Body of pancreas (tissue), 4 donors: ENCODE measurements at places on chromosomes 2 and 18. TPM values are rescaled to one million over a fixed set of nuclear protein-coding genes. Genes with fewer than 3 reads are reported as not detected.

DNA sequence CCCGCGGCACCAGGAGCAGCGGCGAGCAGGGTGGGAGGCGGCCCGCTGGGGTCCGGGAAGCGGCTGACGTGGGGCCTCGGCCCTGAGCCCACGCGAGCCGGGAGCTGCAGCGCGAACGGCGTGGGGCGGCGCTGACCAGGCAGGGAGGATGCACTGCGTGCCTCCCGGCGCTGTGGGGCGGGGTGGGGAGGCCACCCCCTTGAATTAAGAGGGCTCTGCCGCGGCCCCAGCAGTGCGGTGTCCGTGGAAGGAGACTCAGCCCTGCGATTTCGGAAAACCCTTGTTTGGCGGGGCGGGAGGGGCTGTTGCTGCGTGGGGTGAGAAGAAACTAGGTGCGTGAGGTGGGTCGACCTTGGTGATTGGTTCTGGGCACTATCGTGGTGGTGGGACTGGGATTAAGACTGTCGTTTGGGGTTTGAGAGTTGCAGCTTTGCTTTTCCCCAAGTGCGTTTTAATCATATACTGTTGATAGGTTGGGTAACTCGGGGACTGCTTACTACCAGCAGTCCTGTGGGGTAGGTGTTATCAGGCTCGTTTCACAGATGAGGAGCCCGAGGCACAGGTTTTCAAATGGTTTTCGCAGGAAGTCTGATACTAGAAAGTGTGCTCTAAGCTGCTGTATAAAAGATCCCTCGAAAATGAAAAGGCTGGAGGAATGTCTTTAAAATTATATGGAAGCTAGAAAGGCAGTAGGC is 722 bp downstream of the ACSL3 start:
- DNase-seq: peak; percentile 49

GRCh38 chr2:197130318-197130717 is 180.3 kb downstream of the ANKRD44 start:
- DNase-seq: no peak

KYNU gene
- total RNA-seq: 0.78 TPM

ZNF521 gene
- total RNA-seq: 3.3 TPM

LAMA3 gene
- 21.1 TPM for total RNA-seq
